ENCODE measurements at places on chromosomes 4 and X.

GRCh38 chrX:16319929-16320328, 152.6 kb downstream of the MAGEB17 start:
- no peak for DNase-seq

- DNase-seq, result no peak
Observed at GRCh38 chr4:109494563-109494962, 60.9 kb downstream of the SEC24B start.

- no peak for DNase-seq
Observed at GRCh38 chr4:144699565-144699964, 53.6 kb downstream of the HHIP start.

DNA sequence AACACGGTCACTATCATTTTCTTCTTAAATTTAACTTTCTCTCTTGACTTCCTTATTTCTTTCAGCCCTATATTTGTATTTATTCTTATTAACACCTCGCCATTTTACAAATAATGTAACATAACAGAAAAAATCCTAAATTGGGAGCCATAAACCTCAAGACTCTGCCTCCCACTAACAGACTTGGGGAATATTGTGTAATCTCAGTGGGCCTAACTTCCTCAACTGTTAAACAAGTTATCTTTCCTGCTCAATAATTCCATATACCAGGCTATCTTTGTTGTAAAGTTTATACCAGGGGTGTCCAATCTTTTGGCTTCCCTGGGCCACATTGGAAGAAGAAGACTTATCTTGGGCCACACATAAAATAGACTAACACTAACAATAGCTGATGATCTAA, 26.2 kb downstream of the PRSS12 start:
- no peak for DNase-seq

DNA sequence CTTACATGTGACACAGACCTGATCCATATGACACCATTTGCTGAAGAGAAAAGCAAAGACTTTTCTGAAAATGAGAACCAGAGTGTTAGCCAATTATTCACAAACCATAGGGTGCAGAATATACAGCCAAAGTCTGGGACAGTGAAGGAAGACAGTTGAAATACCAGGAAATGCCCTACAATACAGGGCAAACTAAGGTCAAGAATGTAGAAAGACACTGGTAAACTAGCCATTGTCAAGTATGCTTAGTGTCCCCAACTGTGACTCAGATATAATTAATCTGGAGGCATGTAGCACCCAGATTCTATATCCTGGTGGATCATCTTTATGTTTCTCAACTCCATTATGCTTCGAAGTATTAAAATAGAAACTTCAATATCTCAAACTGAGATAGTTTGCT, 200.9 kb upstream of the FSTL5 start:
- DNase-seq, result no peak

DNA sequence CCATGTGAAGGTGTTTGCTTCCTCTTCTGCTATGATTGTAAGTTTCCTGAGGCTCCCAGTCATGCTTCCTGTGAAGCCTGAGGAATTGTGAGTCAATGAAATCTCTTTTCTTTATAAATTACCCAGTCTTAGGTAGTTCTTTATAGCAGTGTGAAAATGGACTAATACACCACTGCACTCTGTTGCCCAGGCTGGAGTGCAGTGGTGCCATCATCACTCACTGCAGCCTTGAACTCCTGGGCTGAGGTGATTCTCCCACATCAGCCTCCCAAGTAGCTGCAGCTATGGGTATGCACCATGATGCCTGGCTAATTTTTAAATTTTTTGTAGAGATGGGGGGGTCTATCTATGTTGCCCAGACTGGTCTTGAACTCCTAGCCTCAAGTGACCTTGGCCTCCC, 15.8 kb upstream of the IGFBP7 start:
- DNase-seq, result no peak

DNA sequence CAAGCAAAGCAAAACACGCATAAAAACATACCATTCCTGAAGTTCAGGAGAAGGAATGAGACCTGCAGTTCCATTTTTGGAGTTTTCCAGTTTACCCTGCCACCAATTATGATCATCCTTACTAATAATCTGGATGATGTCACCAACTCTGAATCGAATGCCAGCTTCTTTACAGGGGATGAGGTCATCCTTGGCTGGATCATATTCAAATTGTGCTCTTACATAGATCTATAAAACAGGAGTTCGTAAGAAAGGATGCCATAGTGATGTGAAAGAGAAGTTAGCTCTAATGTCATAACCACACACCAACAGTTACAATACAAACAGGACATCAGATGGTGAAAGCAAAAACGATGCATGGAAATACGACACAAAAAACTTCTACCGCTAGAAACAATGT, 106.5 kb downstream of the NYX start:
- no peak for DNase-seq

Measured in stimulated activated CD4-positive, alpha-beta T cell treated with anti-CD3 and anti-CD28 coated beads, Interleukin-1b, Interleukin-23, amount 100 ng/mL, for 4 hours (primary cell).